ENCODE measurements at places on chromosomes 11 and 22.

- DNase-seq, result no peak
Measured at GRCh38 chr11:22065472-22065871, 127.4 kb upstream of the ANO5 start.

- peak; percentile 45 for DNase-seq
Measured at GRCh38 chr11:129695571-129696308, 119.9 kb upstream of the TMEM45B start.

DNA sequence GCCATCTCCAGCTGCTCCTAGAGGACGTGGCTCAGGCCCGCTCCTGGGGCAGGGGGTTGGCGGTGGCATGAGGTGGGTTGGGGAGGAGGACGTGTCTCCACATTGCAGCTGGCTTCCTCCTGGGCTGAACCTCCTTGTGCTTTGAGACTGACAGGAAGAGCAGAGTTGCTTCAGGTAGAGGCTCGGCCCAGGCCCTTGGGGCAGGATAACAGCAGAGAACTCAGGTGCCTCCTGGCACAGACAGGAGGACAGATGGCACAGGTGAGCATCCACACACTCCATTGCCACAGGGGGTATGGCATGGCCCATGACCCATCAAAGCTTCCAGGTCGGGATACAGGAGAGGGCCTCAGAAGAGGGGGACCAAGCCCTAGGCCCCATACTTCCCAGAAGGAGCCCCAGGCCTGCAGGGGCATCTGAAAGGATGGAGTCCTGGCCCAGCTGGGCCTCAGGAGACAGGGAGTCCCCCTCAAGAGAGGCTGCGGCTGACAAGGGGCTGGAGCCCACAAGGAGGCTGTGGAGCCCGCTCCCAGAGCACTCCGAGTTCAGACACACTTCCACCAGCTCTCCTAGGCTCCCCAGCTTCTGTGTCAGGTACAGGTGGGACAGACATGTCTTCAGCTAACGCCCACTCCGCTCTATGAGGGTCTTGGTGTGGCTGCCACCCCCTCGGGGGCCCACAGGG lies 2.0 kb upstream of the KLHL35 start:
- DNase-seq, result no peak

DNA sequence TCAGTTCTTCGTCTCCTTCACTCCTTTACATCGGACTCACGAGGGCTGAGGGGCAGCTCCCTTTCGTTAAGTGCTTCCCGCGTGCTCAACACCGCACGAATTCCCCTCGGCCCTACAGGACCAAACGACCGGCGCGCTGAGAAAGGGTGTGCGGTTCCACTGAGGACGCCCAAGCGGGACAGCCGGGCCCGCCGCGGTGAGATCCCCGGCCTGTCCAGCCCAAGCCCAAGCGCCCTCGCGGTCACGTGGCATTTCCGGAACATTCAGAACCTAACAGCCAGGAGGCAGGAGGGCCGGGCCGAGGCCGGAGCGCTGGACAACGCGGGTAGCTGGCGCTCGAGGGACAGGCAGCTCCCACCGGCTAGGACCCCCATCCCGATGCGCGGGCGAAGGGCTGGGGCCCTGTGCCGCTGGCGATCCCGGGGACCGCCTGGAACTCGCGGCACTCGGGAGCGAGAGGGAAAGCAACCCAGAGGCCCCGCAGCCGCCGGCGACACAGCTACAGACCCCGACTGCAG lies 737 bp upstream of the STIP1 start:
- DNase-seq, result no peak

DNA sequence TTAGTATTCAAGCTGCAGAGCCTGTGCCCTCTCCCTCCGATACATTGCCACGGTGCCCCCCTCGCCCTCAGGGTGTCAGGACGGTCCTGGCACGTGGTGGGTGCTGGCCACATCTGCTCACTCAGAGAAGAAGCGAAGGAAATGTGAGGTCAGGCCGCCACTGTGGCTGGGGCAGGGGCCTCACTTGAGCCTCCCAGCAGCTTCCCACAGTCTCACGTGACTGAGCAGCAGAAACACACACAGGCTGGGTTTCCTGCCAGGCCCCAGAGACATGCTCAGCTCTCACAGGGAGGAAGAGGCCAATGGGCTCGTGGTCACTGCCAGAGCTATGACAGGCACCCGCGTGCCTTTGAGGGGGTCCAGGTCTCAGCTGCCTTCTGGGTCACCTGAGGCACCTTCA lies 37.9 kb upstream of the PRR5 start:
- no peak for DNase-seq

DNA sequence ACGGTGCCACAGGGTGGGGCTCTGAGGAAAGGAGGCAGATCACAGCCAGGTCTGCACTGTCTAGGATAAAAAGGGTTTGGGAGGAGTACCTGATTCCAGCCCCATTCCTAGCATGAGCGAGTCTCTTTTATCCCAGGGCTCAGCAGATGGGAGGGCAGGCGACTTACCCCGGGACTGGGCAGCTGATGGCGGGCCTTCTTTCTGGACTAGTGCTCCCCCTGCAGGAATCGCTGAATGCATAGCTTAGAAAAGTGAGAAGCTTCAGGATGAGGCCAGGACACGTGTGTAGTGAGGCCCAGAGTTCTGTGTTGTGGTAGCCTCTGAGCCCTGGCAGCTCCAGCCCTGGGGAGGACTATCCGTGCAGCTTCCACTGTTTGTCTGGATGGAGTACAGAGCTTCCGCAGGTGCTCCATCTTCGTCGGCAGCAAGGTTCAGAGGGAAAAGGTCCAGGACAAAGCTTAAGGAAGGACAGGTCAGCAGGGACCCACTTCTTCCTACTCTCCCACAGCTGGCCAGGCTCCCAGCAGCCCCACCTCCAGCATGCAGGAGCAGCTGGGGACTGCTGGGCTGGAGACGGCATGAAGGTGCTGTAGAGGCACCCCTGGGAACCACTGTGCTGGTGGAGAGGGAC lies 30.4 kb downstream of the COMMD9 start:
- no peak for DNase-seq

DNA sequence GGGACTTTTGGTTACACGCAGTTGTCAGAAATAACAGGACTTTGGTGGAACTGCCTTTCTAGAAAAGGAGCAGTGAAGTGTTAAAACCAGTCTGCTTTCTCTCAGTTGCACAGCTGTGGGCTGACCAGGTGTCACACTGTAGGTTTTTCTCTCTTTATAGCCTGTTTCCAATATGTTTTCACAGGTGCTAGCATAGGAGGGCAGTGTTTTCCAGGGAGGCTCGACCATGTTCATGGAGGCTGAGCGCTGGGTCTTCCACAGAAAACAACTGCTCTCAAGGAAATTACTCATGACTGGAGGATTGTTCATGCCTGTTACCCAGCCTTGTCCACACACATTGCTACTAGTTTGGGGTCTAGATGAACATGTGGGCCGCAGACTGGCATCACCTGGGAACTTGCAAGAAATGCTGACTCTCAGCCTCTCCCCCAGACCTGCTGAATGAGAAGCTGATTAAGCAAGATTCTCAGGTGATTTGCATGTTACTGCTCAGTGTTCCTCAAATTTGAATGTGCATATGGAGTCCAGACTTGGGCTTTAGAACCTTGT lies 157.7 kb downstream of the MAML2 start:
- DNase-seq, result no peak

DNA sequence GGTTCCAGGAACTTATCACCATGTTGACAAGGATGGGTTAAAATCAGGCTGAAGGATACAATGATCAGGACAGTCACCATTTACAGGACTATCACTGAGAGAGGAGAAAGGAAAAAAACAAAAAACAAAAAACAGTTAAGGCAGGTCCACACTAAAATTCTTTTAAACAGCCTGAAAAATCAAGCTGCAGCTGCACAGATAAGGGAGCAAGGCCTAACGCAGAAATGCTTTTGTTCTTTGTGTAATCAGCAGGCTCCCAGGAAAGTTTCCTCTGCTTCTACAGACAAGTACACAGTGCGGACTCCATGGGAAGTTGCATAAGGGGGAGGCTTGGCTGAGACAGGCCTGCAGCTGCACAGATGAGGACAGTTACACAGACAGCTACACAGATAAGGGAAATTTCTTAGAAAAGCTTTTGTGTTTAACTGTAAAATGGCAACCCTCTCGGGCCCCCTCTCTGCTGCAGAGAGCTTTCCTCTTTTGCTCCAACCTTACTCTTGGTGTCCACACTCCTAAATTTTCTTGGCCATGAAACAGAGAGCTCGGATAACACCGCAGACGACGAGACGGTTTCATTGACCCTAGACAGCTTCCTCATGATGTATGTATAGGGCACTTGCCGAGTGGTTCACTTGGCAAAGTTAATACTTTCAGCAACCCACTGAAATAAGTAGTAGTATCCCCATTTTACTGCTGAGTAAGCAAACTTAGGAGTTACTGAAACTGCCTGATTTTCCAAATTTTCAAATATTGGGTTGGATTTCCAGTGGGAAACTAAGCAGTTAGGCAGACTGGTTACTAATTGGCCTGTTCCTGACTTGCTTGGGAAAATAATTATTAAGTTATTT lies 45.5 kb downstream of the PIWIL3 start:
- no peak for DNase-seq

DNA sequence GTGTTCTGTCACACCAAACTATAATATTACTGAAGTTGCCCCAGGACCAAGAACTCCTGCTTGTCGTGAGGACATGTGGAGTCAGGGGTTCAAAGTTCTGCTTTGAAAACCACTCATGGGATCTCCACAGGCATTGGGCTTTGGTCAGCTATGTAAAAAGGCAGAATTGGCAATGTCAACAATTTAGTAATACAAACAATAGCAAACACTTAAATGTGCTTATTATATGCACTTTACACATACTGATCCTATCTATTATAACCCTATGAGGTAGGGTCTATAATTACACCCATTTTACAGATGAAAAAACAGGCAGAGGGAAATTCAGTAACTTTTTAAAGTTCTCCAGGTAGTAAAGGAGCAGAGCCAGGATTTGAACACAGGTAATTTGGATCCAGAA lies 94.6 kb downstream of the CCDC83 start:
- no peak for DNase-seq

DNA sequence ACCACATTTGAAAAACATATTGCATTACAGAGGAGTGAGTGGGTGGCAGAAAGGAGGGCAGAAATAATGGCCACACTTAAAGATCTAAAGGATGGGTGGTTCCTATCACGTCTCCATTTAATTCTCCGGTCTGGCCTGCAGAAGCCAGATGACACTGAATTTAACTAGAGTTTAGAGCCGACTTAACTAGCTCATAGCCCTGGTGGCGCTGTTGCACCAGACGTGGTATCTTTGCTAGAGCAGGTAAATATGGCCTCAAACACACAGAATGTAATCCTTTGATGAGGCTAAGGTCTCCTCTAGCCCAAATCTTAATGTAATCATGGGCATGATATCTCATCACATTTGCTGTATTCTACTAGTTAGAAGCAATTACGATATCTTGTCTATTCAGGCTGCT lies 51.5 kb upstream of the GAL start:
- DNase-seq, result no peak

- no peak for DNase-seq
Measured at GRCh38 chr11:26715133-26715532, 6.7 kb downstream of the SLC5A12 start.

DNA sequence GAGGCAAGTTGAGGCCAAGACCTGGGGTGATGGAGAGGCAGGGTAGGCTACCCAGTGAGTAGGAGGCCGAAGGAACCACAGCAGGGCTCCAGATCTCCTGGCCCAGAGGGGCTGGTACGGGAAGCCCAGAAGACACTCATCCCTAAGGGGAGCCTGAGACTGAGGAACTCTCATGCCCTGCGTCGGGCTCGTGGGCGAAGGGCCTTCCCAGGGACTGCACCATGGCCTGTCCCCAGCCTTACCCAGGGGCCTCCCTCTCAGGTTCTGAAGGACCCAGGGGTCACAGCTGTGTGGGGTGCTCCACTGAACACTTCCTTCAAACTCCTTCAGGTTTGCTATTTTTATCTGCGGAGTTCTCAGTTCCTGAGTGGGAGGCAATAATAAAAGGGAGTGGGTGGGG lies 15.8 kb upstream of the SYT12 start:
- no peak for DNase-seq

DNA sequence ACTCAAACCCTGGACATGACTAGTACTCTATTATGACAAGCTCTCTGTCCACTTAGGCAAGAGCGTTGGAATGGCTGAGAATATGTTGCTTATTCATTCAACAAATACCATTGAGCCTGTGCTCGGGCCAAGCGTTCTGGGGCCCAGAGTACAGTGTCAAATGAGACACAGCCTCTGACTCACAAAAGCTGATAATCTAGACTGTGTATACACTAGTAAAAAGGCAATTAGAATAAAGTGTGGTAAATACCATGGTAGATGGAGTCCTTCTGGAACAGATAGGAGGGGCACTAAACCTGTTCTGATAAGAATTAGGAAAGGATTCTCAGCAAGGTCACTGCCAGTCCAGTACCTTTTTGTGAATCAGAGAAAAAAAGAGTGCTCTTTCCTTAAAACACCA lies 24.7 kb downstream of the KCNE3 start:
- DNase-seq, result no peak

DNA sequence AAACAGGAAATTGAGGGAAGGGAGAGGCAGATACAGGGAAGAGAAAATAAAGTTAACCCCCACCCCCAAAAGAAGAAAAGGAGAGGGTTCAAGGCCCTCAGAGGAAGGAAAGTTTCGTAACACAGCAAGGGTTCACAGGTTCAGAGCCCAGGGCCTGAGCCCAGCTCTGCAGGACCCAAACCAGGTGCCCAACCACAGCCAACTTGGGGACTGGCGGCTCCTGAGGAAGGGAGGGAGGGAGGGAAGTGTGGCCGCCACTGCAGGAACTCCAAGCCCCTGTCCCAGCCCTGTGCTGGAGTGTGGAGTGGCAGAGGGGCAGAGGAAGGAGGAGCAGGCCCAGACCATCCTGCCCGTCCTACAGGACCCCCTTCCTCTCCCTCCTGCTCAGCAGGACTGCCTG lies 59.2 kb downstream of the ELFN2 start:
- DNase-seq, result no peak

DNA sequence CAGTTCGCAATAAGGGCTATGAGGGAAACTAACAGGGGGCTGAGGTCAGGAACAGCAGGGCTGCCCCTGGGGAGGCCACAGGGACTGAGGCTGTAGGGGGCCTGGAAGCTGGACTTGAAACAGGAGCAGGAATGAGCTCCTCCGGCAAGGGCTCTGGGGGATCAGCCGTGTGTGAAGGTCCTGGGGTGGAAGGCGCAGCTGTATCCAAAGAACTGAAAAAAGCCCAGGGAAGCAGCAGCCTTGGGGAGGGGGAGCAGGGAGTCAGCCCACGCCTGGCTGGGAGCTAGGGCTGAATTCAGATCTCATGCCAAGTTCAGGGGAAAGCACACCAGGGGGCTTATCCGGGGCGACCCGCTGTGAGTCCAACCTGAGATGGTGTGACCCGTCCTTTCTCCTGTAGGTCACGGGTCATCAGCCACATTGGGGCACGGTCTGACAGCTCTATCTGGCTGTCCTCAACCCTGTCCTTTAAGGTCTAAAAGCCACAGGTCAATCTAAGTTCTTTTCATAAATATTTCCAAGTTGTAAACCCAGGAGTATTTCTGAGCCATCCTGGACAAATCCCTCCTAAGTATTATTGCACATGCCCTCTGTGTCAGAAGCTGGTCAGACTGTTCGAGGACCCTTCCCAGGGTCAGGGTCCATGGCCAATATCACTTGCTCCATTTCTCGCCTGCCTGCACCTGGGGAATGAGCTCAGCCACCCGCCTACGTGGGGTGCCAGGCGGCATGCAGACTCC lies 18.0 kb downstream of the TP53AIP1 start:
- DNase-seq, result no peak

GRCh38 chr11:70462818-70463477 lies 64.6 kb downstream of the CTTN start:
- no peak for DNase-seq

All from stimulated activated CD8-positive, alpha-beta memory T cell treated with anti-CD3 and anti-CD28 coated beads, Interleukin-15, amount 100 ng/mL, for 24 hours (primary cell).